PC-3 (cell line): ENCODE measurements at places on chromosomes 12 and 14. TPM values are rescaled to one million over a fixed set of nuclear protein-coding genes. Genes with fewer than 3 reads are reported as not detected.
A peak's percentile ranks its signal among the peaks of the same experiment; 100 is the strongest.

KLRC1 gene
- total RNA-seq = not detected in 2 replicates

SMIM41 gene
- not detected in 2 replicates for total RNA-seq

INTS13 gene
- 61.8 and 74.1 TPM in 2 replicates for total RNA-seq

SLC7A8 gene
- 0.63 and 3.8 TPM in 2 replicates for total RNA-seq

ATN1 gene
- total RNA-seq = 11.6 and 41.5 TPM in 2 replicates

BBOF1 gene
- total RNA-seq = 1.5 and 3.9 TPM in 2 replicates

BCL11B gene
- total RNA-seq = 0.73 and 1.7 TPM in 2 replicates

CIDEB gene
- total RNA-seq = not detected in 2 replicates

HOXC6 gene
- 2.8 and 5.3 TPM in 2 replicates for total RNA-seq

KLRC2 gene
- total RNA-seq = not detected in 2 replicates

NELL2 gene
- total RNA-seq = 0.80 TPM in 1 of 2 replicates, not detected in the other

COL2A1 gene
- total RNA-seq = 6.7 TPM in 2 replicates

DIO3 gene
- total RNA-seq = 4.9 and 5.8 TPM in 2 replicates

TSFM gene
- 55.8 and 63.0 TPM in 2 replicates for total RNA-seq

DNA sequence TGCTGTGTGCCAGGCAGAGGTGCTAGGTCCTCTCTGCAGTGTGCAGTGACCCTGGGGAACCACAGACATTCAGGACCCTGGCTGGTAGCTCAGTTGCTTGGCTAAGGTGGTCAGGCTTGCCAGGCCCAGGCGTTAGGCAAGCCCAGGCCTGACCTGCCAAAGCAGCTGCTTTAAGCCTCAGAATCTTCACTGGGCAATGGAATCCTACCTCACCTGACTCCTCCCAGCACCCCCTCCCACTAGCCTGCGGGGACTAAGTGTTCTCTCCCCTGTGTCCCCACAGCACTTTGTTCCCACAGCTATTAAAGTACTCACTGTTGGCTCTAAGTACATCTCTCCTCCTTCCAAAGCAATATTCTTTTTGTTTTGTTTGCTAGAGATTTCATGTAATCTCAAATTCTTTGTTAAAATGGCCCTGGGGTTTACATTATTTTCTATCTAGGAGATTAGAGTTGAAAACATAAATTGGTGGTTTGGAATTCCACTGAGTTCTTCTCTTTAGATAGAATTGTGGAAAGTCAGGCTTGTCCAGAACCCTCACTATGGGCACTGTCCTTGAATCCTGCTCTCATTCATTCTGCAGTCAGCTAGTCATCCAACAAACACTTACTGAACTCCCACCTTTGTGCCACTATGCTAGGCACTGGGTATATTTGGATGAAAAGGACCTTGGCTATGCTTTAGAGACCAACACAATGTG is 44.4 kb downstream of the DGLUCY start:
- no peak for DNase-seq

- no peak for DNase-seq
Measured at GRCh38 chr14:57171363-57171762, 97.3 kb downstream of the EXOC5 start.

GRCh38 chr14:103803661-103804060 is 43.7 kb downstream of the PPP1R13B start:
- DNase-seq = peak; percentile 28

DNA sequence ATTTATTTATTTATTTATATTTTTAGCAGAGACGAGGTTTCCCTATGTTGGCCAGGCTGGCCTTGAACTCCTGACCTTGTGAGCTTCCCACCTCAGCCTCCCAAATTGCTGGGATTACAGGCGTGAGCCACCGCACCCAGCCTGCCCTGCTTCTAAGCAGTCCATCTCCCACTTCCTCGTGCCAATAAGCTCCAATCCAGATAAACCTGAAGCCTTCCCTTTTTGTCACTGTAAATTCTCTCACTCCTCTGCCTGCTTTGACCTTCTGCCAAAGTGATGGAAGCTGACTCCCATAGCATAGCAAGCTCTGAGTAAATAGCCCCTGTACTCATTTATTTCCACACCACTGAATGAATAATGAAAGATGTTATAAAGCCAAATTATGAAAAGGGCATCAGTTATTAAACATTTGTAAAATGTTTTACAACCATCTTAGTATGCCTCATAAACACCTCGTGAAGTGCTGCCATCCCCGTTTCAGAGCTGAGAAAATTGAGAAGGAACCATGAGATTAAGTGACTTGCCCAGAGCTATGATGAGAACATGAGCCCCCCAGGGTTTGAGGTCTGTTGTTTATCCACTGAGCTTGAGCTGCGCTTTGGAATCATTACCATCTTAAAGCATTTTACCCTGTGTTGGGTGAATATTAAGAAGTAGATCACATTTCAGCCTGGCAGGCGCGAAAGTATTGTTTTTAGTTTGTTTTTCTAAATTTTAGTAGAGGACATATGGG is 30.4 kb downstream of the MANSC1 start:
- DNase-seq = no peak

GRCh38 chr14:94157197-94157596 is 16.9 kb upstream of the PPP4R4 start:
- DNase-seq = no peak

- peak; percentile 98 for DNase-seq
Measured at GRCh38 chr14:20400965-20401593, 12.2 kb downstream of the TEP1 start.

- DNase-seq = no peak
Measured at GRCh38 chr14:96922986-96923385, 125.8 kb downstream of the VRK1 start.

- DNase-seq = no peak
Measured at GRCh38 chr14:75915045-75915444, 66.8 kb downstream of the TGFB3 start.

DNA sequence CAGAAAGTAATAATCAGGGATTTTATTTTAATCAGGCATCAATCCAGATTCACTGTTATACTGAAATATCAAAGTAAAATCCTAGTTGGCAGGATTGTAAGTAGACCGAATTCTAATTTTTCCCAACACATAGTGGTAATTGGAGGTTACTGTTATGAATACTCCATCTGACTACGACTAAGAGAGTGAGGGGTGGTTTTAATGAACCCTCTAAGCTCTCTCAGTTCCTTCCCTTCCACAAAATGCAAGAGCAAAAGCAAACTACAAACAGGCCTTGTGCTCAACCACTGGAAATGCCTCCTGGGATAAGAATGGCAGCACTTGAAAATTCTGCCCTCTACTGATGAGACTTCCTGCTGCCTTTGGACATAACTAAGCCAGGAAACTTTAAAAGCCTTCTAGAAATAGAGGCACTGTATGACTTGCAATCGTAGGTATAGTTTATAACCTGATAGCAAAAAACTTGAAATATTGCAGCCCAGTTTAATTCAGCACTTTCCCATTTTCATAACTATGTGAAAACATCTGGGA is 184.8 kb downstream of the SLC16A7 start:
- peak; percentile 51 for DNase-seq

DNA sequence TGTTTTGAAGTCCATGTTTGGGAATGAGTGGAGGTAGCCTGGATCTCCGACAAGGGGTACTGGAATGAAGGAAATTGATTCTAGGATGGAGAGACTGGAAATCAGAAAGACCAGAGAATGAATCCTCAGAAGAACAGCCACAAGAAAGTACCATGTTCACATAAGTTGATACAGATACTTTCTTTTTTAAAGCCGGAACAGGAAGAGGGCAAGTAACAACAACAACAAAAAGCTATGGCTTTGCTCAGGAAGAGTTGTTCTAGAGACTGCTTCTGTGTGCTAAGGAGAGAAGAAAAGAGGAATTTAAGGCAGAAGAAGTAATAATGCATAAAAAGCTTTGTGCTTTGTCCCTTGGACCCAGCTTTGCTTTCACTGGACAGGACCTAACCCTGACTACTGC is 6.2 kb downstream of the TC2N start:
- DNase-seq = no peak

GRCh38 chr12:96571101-96571862 is 81.9 kb downstream of the CFAP54 start:
- peak; percentile 8 for DNase-seq

DNA sequence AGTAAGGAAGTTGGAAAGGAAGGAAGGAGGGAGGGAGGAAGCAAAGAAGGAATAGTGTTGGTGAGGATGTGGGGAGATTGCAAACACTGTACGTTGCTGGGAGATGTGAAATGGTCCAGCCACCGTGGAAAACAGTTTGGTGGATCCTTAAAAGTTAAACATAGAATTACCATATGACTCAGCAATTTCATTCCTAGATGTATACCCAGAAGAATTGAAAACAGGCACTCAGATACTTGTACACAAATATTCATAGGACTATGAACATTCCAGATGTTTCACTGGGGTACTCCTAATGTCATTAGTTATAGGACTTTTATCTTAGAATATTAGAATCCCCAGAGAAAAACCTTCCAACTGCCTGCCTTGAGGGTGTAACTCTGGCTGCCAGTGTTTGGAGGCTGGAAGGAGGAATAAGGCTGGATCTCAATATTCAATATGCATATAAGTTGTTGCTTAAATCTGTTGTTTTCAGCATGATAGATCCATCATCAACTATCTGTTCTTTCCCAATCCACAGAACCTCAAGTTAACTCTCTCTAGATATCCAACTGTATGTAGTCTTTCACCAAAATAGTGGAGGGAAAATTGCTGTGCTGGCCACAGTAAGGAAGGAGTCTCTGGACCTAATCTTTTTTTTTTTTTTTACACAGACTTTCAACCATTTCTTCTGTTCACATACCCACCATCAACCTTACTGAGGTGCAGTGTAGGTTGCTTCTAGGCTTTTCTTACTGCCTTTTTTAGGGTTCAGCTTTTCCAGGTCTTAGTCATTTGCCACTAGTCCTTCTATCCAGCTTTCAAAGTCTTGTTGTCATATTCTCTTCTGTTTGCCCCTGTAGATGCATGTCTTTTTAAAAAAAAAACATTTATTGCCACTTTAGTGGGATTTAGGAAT is 94.5 kb downstream of the DNAI7 start:
- no peak for DNase-seq

DNA sequence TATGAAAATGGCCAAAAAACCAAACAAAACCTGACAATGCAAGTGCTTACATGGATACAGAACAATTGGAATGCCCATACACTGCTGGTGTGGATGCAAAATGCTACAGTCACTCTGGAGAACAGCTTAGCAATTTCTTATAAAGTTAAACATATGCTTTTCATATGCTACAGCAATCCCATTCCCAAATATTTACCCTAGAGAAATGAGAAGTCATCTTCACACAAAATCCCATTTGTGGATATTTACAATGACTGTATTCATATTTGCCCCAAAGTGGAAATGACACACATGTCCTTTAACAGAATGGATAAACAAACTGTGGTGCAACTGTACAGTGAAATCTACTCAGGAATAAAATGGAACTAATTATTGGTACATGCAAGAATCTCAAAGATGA is 20.4 kb downstream of the SAV1 start:
- DNase-seq = peak; percentile 84

GRCh38 chr12:88433997-88434703 is 146.1 kb downstream of the KITLG start:
- DNase-seq = peak; percentile 32

GRCh38 chr12:64229796-64230195 is 7.7 kb upstream of the KICS2 start:
- no peak for DNase-seq

DNA sequence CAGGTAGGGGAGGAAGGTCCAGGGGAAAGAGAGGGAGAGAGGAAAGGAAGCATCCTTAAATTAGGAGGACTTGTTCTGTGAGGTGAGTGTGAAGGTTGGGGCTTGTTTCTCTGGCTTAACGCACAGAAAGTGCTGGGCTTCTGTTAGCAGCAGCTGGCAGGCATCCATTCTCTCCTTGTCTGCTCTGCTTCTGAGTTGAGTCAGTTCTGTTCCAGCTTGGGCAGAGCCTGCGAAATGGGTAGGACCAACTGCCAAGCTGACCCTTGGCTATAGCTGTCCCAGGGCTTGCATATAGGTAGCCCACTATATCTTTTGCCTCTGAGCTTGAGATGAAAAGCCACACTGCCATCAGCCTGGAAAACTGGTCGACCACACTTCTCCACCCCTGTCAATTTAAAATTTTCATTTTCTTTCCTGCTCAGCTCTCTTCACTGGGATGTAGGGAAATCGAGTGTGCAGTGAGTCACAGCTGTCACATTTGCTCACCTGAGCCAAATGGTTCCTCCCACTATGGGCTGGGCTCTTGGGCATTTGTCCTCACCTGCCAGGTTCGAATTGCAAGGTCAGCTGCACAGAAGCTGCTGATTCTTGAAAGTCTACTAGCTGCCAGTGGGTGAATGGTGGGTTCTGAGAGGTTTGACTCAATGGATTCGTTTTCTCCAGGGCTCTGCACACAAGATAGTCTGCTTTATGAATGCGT is 256.4 kb upstream of the PWP1 start:
- DNase-seq = peak; percentile 78

DNA sequence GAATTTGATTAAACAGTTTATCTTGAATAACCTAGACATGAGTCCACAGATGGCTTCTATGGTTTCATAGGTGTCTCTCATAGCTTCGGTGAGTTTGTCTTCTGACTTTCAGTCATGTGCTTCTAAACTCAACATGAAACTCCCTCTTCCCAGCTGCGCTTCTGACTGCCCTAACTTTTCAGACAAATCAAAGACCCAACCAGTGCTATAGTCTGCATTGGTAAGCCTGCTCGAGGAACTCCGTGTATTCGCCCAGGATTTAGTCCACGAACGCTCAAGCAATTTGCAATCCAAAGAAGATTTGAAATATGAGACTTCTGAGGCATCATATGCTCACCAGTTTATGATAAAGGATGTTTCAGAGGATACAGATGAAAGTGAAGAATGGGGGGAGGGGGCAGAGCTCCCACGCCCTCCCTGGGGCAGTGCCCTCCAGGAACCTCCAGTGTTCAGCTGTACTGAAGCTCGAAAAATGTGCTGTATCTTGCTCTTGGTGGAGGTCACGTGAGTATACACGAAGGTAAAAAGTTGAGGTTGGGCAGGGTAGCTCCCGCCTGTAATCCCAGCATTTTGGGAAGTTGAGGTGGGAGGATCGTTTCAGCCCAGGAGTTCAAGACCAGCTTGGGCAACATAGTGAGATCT is 5.2 kb upstream of the RILPL2 start:
- no peak for DNase-seq

GRCh38 chr14:22131749-22132476 is 457.1 kb downstream of the DAD1 start:
- peak; percentile 37 for DNase-seq

GRCh38 chr12:124916374-124917134 is 2.1 kb upstream of the UBC start:
- peak; percentile 99 for DNase-seq

DNA sequence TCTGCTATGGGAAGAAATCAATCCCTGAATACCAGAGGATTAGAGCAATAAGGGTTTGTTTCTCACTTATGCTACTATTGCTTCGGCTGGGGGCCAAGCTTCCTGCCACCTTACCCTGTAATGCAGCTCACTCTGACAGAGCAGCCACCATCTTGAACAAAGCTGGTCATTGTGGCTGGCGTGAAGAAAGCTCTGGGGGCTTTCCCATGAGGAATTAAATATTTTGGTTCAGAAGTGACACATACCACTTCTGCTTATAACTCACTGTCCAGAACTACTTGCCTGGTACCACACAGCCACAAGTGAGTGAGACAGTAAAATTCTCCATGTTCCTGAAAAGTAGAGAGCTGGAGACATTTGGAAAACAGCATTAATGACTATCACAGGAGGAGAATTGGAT is 82.6 kb downstream of the GALNT8 start:
- no peak for DNase-seq

DNA sequence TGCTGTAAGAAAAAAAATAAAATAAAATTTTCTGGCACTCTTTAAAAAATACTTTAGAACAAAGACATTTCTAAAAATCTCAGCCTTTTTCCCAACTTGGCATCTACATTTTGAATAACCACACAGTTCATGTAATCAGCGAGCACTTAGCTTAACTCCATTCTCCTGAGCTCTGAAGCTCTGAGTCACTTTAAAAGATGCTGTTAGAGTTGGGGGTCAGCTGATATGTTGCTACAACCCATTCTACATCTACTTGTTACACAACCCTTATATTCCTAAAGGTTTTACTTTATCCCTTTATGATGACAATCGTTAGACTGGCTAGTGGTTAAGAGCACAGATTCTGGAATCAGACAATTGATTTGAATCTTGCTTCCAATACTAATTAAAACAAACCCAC is 48.3 kb downstream of the SLC41A2 start:
- DNase-seq = no peak
